ENCODE measurements at places on chromosomes 1 and 21.

DNA sequence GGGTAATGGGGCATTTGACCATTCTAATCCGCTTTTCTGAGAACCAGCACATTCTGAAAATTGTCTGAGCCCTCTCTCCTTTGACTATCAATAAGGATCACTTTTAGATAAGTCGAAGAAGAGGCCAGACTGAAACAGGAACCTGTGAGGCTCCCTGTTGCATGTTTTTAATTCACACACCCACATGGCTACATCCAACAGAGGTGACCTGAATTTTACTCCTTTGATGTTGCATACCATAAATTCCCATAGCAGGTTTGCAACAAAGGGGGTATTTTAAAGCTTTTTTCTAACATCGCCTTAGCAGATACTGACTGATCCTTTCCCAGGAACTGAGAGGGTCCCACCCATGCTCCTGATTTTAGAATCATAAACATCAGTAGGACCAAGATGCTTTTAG lies 450.8 kb downstream of the USP25 start:
- DNase-seq: no peak

DNA sequence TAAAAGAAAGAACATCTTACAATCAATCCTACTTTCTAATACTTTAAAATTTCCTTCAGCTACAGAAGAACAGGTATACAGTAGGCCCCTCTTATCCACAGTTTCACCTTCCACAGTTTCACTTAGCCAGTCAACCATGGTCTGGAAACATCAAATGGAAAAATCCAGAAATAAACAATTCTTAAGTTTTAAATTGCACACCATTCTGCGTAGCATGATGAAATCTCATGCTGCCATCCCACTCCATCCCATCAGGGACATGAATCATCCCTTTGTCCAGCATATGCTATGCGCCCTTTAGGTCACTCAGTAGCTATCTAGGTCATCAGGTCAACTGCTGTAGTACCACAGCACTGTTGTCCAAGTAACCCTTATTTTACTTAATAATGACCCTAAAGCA lies 67.7 kb downstream of the HSF2BP start:
- no peak for DNase-seq

GRCh38 chr1:86259390-86259789 lies 102.8 kb upstream of the COL24A1 start:
- no peak for DNase-seq

DNA sequence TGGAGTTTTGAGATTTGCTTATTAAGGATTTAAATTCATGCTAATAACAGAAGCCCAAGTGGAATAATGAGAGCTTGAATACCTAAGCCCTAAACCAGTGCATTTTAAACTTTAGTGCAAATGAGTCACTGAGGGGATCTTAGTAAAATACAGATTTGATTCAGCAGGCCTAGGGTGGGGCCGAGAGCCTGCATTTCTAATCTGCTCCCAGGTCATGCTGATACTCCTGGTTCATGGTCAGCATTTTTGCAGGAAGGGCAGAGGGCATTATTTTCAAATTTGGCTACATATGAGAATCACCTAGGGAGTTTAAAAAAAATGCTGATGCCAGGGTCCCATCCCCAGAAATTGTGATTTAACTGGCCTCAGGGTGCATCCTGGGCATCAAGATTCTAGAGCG lies 39.3 kb downstream of the DNTTIP2 start:
- DNase-seq: no peak

- no peak for DNase-seq
Measured at GRCh38 chr1:215166886-215167285, 84.3 kb downstream of the KCNK2 start.

DNA sequence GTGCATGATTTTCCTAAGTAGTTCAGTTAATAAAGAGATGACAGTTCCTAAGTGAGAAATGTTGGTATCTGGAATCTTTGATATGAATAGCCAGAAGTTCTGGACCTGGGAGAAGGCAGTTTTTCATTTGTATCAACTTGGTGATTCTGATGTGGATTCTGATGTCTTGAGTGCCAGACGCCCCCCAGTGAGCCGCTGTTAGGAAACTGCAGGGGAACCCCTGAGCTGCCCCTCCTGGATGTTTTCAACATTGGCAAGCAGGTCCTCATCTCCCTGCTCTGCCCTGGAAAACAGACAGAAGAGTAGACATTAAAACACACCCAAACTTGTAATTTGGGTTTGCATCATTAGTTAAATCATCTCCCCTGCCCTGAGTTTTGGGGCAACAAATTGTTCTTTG lies 7.4 kb downstream of the ETS2 start:
- no peak for DNase-seq

DNA sequence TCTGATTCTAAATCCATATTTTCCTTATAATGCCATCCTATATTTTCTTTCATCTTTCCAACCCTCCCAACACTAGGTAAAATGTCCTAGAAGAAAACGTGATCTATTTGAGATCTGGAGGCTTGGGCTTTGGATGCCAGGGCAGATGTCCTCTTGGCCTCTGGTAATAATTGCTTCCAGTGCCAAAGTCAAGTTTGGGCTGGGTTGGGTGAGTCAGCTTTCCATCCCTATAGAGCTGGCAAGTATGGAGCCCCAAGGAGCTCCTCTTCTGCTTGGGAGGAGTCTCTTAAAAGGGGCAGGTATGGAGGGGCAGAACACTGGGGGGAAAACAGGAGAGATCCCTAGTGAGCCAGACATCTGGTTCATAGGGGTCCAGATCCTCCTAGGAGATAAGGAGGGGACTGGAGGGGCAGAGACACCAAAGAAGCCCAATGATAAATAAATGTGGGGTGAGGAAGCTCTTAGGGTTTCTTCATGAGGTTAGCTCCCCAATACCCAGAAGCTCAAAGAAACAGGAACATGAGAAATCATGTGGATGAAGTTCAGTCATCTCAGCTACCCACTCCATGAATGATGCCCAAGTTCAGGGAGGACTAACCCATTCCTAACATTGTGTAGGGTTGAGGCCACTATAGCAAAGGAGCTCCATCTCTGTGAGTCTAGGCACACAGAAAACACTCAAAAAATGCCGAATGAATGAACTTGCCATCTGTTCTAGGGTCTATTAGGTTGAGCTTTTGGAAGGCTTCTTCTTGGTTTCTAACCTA lies 3.5 kb downstream of the C1orf116 start:
- no peak for DNase-seq

- no peak for DNase-seq
Measured at GRCh38 chr1:70778934-70779333, 268.7 kb downstream of the PTGER3 start.

- DNase-seq: no peak
Measured at GRCh38 chr1:220990427-220991339, 111.4 kb downstream of the HLX start.

DNA sequence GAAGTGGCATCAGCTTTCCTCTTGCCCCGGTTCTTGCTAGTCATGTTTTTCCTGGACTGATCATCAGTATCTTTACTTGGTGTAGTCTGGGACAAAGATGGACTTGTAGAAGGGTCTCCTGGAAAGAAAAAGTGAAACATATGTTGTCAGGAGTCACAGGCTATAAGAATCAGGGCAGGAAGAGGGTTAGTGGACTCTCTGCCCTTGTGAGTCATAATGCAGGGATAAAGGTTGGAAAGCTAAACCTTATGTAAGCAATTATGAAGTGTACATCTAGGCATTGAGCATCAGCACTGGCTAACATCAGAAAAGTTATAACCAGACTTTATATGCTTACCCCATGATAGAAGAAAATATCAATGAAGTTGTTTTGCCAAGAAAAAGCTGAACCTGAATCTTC lies 51.2 kb downstream of the XKR8 start:
- no peak for DNase-seq

- DNase-seq: no peak
Measured at GRCh38 chr1:6282577-6283270, 21.8 kb upstream of the GPR153 start.

DNA sequence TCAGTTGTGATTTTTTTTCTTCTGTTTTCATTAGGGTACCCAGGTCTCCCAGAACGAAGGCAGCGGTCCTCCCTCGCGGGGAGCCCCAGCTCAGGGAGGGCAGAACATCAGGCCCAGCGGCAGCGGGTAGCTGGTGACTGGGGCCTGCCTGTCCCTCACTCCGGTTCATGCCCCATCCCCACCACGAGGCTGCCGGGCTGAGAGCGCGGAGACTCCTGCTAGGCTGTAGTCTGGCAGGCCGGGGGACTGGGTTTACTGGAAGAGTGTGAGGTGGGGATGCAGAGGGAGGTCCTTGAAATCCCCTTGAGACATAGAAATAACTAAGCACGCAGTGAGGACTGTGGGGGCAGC lies 10.5 kb downstream of the BRINP2 start:
- DNase-seq: no peak

- no peak for DNase-seq
Measured at GRCh38 chr1:202362212-202362611, 13.7 kb downstream of the PPP1R12B start.

DNA sequence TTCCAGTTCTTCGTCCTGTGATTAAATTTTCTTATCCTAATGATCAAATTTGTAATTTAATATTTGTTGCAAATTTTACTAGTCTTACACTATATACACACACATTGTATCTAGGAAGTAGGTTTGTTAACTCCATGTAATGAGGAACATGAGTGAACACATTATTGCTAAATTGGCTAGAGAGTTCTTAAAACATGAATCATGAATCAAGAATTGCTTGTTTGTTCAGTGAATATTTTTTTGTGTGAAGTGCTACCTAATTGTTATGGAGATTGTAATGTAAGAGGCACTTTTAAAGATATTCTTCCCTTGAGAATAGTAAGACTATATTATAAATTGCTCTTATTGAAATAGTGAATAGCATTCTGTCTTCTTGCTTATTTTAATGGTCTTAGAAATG lies 4.6 kb downstream of the GPSM2 start:
- DNase-seq: no peak

GRCh38 chr1:235513495-235514366 lies 9.5 kb upstream of the B3GALNT2 start:
- DNase-seq: no peak

DNA sequence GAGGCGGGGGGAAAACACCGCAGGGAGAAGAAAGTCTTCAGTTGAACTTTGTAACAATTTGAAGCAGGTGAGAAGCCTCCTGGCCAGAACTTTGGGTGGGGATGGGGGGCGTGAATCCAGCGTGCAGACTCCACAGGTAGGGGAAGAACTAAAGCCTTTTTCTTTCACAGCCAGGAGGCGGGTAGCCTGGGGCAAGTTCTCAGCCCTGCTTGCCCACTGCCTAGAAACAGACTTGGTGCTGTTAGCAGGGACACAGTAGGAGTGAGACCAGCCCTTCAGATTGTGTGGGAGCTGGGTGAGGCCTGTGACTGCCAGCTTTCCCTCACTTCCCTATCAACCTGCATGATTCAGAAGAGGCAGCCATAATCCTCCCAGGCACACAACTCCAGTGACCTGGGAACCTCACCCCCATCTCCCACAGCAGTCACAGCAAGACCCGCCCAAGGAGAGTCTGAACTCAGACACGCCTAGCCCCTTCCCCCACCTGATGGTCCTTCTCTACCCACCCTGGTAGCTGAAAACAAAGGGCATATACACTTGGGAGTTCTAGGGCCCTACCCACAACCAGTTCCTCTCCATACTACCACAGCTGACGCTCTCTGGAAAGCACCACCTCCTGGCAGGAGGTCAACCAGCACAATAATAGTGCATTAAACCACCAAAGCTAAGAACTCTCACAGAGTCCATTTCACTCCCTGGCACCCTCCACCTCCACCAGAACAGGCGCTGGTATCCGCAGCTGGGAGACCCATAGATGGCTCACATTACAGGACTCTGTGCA lies 83.5 kb upstream of the CDC42BPA start:
- DNase-seq: no peak

- no peak for DNase-seq
Measured at GRCh38 chr1:155188268-155188667, 14.6 kb downstream of the TRIM46 start.

DNA sequence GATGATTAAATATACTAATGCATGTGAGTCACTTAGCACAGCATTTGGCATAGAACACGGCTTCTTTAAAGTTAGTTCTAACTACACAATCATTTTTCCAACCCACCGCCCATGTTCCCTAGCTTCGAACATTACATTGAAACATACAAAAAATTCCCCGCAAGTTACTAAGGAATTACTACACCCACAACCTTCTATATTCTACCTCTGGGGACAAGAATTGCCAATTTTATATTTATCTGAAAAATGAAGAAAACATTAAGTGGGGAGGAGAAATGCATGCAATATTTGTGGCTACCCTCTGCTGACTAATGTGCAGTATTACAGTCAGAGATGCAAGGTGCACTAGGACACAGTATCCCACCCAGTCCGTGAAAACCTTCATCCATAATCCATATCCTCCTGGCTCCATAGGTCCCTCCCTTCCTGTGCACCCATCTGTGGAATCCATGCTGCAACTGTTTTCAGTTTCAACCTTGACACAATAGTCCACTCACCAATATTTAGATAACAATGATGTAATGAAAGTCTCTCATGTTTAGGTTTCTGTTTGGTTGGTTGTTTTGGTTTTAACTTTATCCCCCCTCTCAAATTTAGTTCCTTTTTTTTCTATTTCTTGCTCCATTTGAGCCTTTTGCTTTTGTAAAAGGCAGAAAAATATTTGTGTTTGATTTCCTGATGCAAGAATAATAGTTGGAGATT lies 31.6 kb downstream of the RGS5 start:
- DNase-seq: no peak

- DNase-seq: no peak
Measured at GRCh38 chr1:112546076-112546475, 37.3 kb downstream of the WNT2B start.

GRCh38 chr1:19683351-19683750 lies 18.7 kb downstream of the HTR6 start:
- DNase-seq: no peak

DNA sequence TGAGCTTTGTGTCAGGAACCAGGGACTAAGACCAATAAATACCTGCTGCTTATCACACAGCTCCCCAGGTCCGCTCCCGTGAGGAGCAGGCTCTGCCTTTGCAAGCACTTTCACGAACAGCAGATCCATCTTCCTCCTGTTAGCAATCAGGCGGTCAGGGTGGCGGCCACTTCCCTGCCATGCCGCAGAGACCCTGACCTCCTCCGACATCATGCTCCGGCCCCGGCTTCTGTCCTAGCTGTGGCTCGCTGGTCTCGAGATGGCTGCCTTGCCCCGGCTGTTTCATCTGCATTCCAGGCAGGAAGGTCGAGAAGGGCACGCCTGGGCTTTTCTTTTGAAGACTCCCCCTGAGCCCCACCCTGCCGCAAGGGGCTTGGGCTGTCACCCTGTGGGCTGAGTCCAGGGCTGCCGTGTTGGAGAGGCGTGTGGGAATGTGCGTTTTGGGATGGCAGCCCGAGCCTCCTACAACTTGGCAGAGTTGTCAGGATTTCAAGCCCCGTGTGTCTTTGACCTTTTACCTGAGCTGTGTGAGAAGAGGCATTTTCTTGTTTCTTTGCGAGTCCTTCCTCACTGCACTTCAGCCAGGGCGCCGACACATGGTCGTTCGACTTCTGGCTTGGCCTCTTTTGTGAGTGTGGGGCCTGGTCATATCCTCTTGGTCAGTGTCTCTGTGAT lies 59.5 kb downstream of the AGPAT3 start:
- DNase-seq: no peak

- no peak for DNase-seq
Measured at GRCh38 chr1:167136806-167137205, 42.9 kb downstream of the STYXL2 start.

- no peak for DNase-seq
Measured at GRCh38 chr1:20511518-20512428, 3.8 kb upstream of the MUL1 start.

GRCh38 chr1:24018611-24019580 lies 38.8 kb upstream of the SRSF10 start:
- DNase-seq: no peak

- no peak for DNase-seq
Measured at GRCh38 chr1:48123647-48124046, 98.9 kb upstream of the SLC5A9 start.

GRCh38 chr1:7576946-7577657 lies 194.0 kb upstream of the VAMP3 start:
- no peak for DNase-seq
